ENCODE measurements at places on chromosomes 7 and 10. TPM values are rescaled to one million over a fixed set of nuclear protein-coding genes. Genes with fewer than 3 reads are reported as not detected.

DNA sequence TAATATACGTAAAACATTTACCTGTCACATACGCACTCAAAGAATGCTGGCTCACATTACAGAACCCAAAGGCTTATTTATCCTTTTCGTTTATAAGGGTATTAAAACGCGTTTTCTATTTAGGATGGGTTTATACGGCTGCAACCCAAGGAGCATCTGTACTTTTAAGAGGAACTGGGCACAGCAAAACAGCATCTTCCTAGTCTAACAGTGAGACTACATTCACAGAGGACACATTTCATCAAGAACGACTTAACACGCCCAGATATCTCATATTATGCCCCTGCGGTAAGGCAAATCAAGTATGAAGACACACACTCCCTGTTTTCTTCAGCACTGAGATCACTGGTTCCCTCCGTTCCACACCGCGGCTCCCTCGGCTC, 533 bp upstream of the DMTF1 start:
- H3K4me3 ChIP-seq = peak overlapping the region; percentile 77
- no peaks in the 10 kb centered on the region for H3K4me1 ChIP-seq
- no peaks in the 10 kb centered on the region for H3K27me3 ChIP-seq
- peak overlapping the region; percentile 99 for H3K27ac ChIP-seq
- no peak for DNase-seq

- no peaks in the 10 kb centered on the region for H3K36me3 ChIP-seq
- H3K27ac ChIP-seq = no peak overlapping the region
- DNase-seq = no peak
- no peaks in the 10 kb centered on the region for H3K27me3 ChIP-seq
- H3K4me3 ChIP-seq = no peak overlapping the region
- H3K4me1 ChIP-seq = no peaks in the 10 kb centered on the region
Observed at GRCh38 chr10:100774223-100774622, 28.8 kb downstream of the PAX2 start.

DNA sequence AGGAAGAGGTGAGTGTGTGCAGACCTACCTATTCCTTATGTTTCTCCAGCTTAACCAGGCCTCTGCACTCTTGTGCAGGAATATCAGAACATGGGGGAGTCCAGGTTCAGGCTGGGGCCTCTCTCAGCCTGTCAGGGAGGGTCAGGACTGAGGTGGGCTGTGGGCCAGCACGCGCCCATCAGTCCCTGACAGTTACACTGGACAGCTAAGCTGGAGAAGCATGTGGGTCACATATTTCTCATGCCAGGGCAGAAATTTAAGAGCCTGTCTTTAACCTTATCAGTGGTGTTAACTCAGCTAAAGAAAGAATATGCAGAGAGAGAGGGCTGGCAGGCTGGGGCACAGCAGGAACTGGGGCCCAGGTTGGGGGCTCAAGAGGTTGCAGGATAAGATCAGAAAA, 8.7 kb upstream of the POLD2 start:
- DNase-seq = no peak
- no peaks in the 10 kb centered on the region for H3K36me3 ChIP-seq
- no peak overlapping the region for H3K27ac ChIP-seq
- H3K27me3 ChIP-seq = no peaks in the 10 kb centered on the region
- no peak overlapping the region for H3K4me3 ChIP-seq
- no peaks in the 10 kb centered on the region for H3K4me1 ChIP-seq

DNA sequence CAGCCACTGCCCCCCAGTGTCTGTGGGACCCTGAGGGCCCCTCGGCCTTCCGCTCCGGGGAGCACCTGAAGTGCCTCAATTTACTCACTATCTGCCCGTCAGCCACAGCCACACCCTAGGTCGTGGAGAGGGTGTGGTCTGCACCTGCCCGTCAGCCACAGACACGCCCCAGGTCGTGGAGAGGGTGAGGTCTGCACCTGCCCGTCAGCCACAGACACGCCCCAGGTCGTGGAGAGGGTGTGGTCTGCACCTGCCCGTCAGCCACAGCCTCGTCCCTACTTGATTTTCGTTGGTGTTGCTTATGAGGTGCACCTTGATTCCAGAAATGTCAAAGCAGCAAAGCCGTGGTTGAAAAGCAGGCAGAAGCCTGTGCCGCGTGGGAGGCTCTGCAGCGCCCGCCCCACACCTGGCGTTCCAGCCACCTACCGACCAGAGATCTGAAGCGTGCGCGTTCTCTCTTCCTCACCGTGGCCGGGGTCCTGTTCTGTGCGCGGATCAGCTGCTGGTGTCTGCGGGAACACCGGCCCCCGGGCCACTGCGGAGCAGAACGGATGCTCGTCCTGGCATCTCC, 101.6 kb downstream of the DYNC2I1 start:
- no peak overlapping the region for H3K4me3 ChIP-seq
- no peaks in the 10 kb centered on the region for H3K27me3 ChIP-seq
- peak; percentile 58 for DNase-seq
- H3K4me1 ChIP-seq = no peaks in the 10 kb centered on the region
- H3K36me3 ChIP-seq = no peaks in the 10 kb centered on the region

GRCh38 chr10:98332623-98333269, 64.8 kb upstream of the LOXL4 start:
- no peaks in the 10 kb centered on the region for H3K36me3 ChIP-seq
- H3K4me3 ChIP-seq = no peak overlapping the region
- no peak overlapping the region for H3K27ac ChIP-seq
- DNase-seq = no peak

GRCh38 chr7:75663302-75663907, 75.3 kb downstream of the HIP1 start:
- no peak overlapping the region for H3K27ac ChIP-seq
- no peaks in the 10 kb centered on the region for H3K4me1 ChIP-seq
- no peaks in the 10 kb centered on the region for H3K27me3 ChIP-seq
- no peak overlapping the region for H3K4me3 ChIP-seq

DNA sequence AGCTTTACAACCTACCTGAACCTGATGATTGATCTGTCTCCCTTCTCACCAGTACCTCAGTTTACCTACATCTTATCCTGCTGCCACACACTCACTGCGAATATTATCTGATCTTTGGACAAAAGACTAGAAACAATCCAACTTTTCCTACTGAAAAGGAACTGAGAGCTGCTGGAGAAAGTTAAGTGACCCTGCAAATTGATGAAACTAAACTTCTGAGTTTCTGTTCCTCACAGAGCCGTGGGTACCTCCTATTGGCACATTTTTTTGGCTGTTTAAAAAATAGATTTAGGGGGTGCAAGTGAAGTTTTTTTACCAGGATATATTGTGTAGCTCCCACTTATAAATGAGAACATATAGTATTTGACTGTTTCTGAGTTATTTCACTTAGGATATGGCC, 66.0 kb upstream of the STARD3NL start:
- H3K4me3 ChIP-seq = no peak overlapping the region
- no peak overlapping the region for H3K27ac ChIP-seq
- H3K36me3 ChIP-seq = no peaks in the 10 kb centered on the region
- no peak for DNase-seq
- no peaks in the 10 kb centered on the region for H3K4me1 ChIP-seq

DNA sequence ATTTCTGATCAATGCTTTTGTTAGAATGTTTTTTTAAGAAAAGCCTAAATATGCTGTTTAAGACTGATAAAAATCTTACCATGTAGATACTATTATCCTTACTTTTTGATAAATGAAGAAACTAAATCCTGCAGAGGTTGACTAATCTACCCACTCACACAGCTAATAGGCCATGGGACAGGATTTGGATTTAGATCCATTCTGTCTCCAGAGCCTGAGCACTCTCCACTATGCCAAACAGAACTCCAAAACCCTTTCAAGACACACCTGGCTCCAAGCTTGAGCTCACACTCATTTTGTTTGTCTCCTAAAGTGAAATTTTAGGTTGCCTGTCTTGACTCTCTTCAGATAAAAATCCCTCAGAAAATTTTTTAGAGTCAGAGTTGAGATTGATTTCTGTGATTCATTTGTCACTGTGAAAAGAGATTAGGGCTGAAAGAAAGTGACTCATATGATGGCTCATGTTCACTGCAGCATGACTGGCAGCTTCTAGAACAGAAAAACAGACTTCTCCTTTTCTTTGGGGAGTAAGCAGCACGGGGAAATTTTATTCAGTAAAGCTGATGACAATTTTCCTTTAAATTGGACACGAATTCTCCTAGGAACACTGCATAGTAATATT, 132.3 kb upstream of the POT1 start:
- DNase-seq = no peak
- no peaks in the 10 kb centered on the region for H3K27me3 ChIP-seq
- no peak overlapping the region for H3K4me3 ChIP-seq

DNA sequence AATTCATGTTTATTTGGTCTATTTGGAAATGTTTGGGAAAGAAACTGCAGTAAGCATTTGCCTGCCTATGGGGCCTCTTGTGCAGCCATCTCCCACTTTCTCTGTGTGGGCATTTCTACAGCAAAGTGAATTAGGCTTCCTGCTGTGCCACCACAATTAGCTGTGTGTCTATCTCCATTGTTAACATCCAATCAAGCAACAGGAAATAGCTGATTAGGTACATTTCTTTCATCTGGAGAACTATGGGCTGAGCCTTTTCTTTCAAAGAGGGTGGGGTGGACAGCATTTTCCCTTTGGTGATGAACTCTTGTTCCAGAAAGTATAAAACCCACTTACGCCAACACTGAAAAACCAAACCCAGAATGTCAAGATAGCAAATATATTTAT, 640.0 kb downstream of the ACTR3B start:
- no peak for DNase-seq
- no peak overlapping the region for H3K27ac ChIP-seq
- H3K36me3 ChIP-seq = no peaks in the 10 kb centered on the region
- H3K4me3 ChIP-seq = no peak overlapping the region
- no peaks in the 10 kb centered on the region for H3K4me1 ChIP-seq

DNA sequence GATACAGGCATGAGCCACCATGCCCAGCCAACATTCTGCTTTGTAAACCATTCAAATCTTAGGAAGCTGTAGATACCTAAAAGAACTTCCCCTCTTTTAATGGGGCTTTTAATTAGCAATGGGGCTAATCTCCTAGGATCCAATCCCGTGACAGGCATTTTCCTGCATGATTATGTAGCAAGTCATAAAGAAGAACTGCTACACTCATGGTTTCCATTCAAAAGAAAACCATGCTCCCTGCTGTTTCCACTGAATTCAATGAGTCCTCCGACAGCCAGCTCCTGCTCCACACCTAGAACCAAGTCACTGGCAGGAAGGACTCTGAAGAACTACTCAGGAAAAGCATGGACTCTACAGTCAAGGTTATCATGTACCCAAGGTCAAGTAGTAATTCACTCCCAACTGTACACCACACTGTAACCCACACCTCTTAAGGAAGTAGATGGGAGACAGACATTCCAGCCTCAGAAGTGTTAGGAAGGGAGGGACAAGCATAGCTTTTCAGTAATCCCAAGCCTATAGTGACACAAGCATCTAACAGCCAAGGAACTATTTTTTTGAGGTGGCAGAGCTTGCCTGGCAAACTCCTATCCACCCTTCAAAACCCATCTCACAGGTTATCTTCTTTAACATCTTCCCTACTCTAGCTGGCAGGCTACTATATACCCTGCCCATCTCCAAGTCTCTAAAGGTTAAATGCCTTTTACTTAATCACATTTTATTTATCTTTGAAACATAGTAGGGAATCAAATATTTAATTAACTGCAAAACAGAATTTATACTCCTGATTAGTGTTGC, 47.5 kb downstream of the CTBP2 start:
- H3K4me1 ChIP-seq = no peaks in the 10 kb centered on the region
- no peaks in the 10 kb centered on the region for H3K27me3 ChIP-seq
- H3K4me3 ChIP-seq = no peak overlapping the region
- no peak for DNase-seq

GRCh38 chr10:93293999-93294398, 188.1 kb downstream of the MYOF start:
- H3K4me3 ChIP-seq = no peak overlapping the region
- H3K27ac ChIP-seq = no peak overlapping the region
- H3K36me3 ChIP-seq = no peaks in the 10 kb centered on the region

- no peaks in the 10 kb centered on the region for H3K4me1 ChIP-seq
- DNase-seq = no peak
Observed at GRCh38 chr10:88754287-88754686, 5.5 kb upstream of the LIPN start.

DNA sequence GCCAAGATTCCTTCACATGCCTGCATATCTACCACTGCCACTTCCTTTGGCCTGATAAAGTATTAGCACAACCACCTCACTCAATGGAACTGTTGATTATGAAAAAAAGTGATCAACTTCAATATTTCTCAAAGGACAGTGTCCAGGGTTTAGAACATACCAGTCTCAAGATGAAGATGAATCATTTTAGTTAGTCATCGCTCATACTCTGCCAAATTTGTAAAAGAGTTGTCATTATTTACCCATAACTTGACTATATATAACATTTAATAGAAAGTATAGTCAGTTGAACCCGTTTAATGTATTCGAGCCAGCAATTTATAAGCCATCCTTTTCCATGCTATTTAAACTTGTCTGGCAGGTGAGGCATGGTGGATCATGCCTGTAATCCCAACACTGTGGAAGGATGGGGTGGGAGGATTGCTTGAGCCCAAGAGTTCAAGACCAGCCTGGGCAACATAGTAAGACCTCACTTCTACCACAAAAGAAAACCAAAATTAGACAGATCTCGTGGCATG, 33.2 kb downstream of the SPAM1 start:
- H3K4me1 ChIP-seq = no peaks in the 10 kb centered on the region
- no peaks in the 10 kb centered on the region for H3K27me3 ChIP-seq
- no peak overlapping the region for H3K27ac ChIP-seq
- H3K4me3 ChIP-seq = no peak overlapping the region

DNA sequence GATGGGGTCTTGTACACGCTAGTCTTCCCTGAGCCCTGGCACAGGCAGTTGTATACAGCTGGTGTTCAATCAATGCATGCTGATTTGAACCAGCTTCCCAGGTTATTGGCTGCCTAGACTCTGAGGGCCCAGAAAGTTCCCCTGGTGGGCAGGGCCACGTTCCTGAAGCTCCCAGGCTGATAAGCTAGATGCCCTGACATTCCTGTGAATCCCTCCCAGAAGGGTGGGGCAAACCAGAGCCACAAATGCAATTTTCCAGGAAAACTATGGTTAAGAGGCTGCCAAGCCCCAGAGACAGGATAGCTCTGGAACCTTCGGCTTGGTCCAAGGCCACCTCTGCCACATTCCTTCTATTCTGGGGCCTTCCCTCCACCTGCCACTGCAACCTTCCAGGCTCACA, 78.2 kb downstream of the FAM53B start:
- H3K4me3 ChIP-seq = no peak overlapping the region
- no peaks in the 10 kb centered on the region for H3K27me3 ChIP-seq
- no peaks in the 10 kb centered on the region for H3K36me3 ChIP-seq

TPK1 gene
- 7.9 TPM for total RNA-seq

ZCCHC24 gene
- total RNA-seq = 50.8 TPM

KEL gene
- total RNA-seq = 4.3 TPM
